Endodermal cell (in vitro differentiated cells): ENCODE measurements at places on chromosomes 16 and 17. TPM values are rescaled to one million over a fixed set of nuclear protein-coding genes. Genes with fewer than 3 reads are reported as not detected.

STH gene
- not detected in 2 replicates for total RNA-seq

CARD14 gene
- 0.31 TPM in 1 of 2 replicates, not detected in the other for total RNA-seq

PRCD gene
- total RNA-seq, result 1.9 to 11.5 TPM (median 3.2 TPM) in 3 replicates

TP53TG3D gene
- total RNA-seq, result not detected in 2 replicates

DNA sequence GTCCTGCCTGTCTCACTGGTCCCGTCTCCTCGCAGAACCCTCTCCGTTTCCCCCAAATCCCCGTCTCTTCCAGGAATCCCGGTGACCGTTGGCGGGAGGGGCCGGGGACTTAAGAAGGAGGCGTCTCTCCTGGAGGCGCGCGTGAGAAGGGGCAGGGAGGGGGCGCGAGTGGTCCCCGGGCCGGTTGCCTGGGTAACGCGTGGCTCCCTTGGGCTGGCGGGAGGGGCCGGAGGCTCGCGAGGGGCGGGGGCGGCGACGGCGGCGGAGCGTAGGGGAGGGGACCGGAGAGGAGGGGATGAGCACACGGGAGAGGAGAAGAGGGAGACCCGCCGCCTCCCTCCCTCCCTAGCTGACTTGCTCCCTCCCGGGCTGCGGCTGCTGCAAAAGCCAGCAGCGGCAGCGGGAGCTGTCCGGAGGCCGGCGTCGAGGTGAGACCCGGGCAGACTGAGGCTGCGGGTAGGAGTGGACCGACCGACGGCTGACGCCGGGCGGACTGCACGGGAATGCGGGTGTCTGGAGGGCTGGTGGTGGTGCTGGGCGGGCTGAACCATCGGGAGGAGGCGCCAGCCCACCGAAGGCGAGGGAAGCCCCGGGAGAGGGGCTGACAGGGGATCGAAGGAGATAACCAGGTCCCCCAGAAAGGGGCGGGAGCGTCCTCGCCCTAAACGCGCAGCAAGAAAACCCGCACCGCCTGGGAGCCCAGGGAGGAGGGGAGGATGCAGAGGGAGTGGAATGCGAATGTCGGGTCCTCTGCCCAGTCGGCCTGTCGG lies at the start of gene PRRT2:
PRRT2 (plus strand) TSS at position 298 of the 770 bp plus-strand sequence. CDS start 862 bp downstream, outside the sequence.
- DNase-seq, result peak; percentile 87

DNA sequence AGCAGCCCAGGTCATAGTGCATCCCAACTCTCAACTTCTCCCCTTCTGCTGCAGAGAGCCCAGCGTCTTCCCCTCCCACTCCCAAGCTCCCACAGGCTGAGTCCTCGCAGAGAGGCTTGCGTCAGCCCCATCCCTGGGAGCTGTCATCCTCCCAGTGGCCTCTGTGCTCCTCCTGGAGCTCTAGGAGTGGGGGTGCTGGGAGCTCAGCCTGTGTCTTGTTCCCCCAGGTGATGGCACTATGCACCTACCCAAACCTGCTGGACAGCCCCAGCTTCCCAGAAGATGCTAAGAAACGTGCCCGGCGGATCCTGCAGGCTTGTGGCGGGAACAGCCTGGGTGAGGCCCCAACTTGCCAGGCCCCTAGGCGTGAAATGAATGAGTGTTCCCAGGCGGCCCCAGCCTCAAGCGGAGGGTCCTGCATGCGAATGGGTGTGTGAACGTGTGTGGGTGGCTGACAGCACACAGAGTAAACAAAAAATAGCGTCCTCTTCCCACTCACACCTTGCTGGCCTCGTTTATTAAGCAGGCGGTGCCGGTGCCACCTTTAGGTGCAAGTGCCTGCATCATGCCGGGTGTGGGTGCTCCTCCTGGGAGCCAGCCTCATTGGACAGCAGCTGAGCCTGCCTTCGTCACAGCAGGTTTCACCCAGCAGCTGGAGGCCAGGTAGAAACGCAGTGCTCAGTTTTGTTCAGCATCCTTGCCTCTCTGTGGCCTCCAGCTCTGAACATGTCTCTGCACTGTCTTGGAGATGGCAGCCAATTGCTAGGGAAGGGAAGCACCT lies 16.5 kb downstream of the GPT2 start:
- no peak for DNase-seq

GRCh38 chr17:61157246-61157886 lies 242.3 kb upstream of the TBX2 start:
- DNase-seq, result no peak

DNA sequence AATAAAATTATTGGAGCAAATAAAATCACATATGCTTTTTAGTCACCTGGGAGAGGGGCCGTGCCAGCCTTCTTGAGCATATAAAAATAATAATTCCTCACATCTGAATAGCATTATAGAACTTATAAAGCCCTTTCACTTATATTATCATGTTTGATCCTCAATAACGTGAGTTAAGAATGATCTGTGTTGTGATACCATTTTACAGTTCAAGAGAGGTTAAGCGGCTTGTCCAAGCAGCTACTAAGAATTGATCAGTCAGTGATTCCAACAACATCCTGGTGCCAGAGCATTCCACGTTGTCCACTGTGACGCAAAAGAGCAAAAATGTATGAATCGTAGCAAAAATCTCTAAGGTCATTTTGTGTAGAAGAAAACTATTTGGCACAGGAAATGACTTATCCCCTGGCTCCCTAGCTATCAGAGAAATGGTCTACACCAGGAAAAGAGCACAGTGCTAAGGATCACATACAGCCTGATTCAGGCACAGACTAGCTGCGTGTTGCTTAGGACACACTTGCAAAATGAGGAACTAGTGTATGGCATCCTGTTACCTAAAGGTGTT lies 33.0 kb downstream of the ANKFN1 start:
- DNase-seq, result no peak

- DNase-seq, result no peak
Measured at GRCh38 chr17:9788601-9789000, 2.8 kb downstream of the DHRS7C start.
